ENCODE measurements at places on chromosomes 16 and 17. TPM values are rescaled to one million over a fixed set of nuclear protein-coding genes. Genes with fewer than 3 reads are reported as not detected.

The KRT13 gene
- polyA plus RNA-seq = 75.9 TPM

The ALDH3A1 gene
- polyA plus RNA-seq = 2.2 TPM

The CMTM3 gene
- 55.4 TPM for polyA plus RNA-seq

The LGALS9B gene
- 0.09 TPM for polyA plus RNA-seq

The ANKRD40CL gene
- polyA plus RNA-seq = 0.05 TPM

DNA sequence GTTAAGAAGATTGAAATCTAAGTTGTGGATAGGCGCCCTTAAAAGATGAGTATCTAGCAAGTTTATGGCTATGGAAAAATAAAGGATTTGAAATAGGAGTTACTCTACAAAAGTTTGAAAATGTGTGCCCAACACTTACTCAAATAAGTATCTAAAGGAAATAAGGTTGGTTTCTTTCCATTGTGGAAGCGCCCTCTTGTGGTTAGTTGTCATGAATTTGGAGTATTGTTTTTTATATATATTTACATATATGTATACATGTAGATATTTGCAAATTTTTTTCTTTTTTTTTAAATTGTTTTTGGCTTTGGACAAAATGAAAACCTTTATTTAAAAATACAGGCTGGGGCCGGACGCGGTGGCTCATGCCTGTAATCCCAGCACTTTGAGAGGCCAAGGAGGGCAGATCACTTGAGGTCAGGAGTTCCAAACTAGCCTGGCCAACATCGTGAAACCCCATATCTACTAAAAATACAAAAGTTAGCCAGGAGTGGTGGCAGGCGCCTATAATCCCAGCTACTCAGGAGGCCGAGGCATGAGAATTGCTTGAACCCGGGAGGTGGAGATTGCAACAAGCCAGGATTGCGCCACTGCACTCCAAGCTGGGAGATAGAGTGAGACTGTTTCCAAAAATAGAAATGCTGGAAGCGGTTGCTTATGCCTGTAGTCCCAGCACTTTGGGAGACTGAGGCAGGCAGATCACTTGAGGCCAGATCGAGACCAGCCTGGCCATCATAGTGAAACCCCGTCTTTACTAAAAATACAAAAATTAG lies 24.0 kb upstream of the VPS4A start:
- no peak overlapping the region for H3K27ac ChIP-seq
- peaks cover 19% of the 10 kb centered on the region for H3K36me3 ChIP-seq
- no peaks in the 10 kb centered on the region for H3K27me3 ChIP-seq
- H3K4me3 ChIP-seq = no peak overlapping the region
- DNase-seq = peak; percentile 65
- no peaks in the 10 kb centered on the region for H3K4me1 ChIP-seq

DNA sequence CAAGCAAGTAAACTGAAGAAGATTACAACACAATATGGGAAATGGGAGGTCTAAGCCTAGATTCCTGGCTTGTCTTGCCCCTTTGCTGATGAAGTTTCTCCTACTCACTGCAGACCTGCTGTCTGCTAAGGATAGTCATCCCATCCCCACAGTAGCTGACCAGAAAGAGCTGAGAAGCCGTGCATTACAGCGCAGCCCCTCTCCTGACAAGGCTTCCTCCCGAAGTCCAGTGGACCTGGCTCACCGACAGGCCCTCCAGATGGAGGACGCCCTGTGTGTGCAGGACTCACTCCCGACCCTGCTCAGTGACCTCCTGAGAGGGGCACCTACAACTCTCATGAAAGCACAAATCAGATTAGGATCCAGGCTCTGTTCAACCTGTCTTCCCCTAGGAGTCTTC lies 35.4 kb downstream of the KIAA0753 start:
- H3K36me3 ChIP-seq = peaks cover 52% of the 10 kb centered on the region
- no peak overlapping the region for H3K27ac ChIP-seq
- no peaks in the 10 kb centered on the region for H3K4me1 ChIP-seq
- H3K27me3 ChIP-seq = no peaks in the 10 kb centered on the region
- no peak overlapping the region for H3K4me3 ChIP-seq

- DNase-seq = no peak
- H3K4me3 ChIP-seq = no peak overlapping the region
- H3K36me3 ChIP-seq = no peaks in the 10 kb centered on the region
- no peaks in the 10 kb centered on the region for H3K27me3 ChIP-seq
Measured at GRCh38 chr16:55487048-55487803, 8.2 kb downstream of the MMP2 start.

DNA sequence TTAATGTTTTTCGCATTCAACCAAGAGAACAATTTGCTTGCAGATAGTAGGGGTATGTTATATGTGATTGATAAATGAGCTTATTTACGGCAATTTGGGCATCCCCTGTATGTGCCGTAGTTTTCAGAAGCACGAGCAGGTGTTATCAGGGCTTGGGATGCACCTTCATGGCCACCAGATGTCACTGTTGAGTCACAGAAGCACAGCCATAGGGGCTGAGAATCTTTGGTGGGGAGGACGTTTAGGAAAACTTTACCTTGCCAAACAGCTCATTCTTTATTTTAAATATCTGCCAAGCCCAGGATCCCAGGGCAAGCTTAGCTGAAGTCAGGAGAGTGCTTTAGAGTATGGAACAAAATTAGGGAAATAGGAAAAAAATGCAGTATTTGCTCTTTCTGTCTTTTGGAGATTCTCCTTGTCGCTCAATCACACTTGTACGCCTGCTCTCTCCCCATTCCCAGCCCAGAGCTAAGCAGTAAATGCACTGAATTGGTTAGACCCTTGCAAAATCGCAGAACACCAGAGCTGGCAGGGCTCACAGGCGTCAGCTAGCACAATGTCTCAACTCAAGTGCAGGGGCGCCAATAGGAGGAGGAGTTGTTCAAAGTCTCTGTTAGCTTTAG lies 93.6 kb upstream of the MPHOSPH6 start:
- H3K4me1 ChIP-seq = no peaks in the 10 kb centered on the region
- no peaks in the 10 kb centered on the region for H3K36me3 ChIP-seq
- peaks cover 3% of the 10 kb centered on the region for H3K27me3 ChIP-seq
- no peak overlapping the region for H3K27ac ChIP-seq
- no peak overlapping the region for H3K4me3 ChIP-seq
- DNase-seq = peak; percentile 59

GRCh38 chr17:55705847-55706246 lies 16.8 kb downstream of the TMEM100 start:
- DNase-seq = no peak
- H3K36me3 ChIP-seq = no peaks in the 10 kb centered on the region
- no peak overlapping the region for H3K4me3 ChIP-seq

GRCh38 chr16:88069397-88070168 lies 118.3 kb downstream of the BANP start:
- H3K27me3 ChIP-seq = no peaks in the 10 kb centered on the region
- peaks cover 8% of the 10 kb centered on the region for H3K4me1 ChIP-seq
- H3K36me3 ChIP-seq = peaks cover 85% of the 10 kb centered on the region

GRCh38 chr16:66720766-66721165 lies 24.2 kb upstream of the CMTM4 start:
- no peaks in the 10 kb centered on the region for H3K27me3 ChIP-seq
- H3K4me3 ChIP-seq = no peak overlapping the region
- no peak for DNase-seq
- no peaks in the 10 kb centered on the region for H3K4me1 ChIP-seq
- H3K36me3 ChIP-seq = peaks cover 32% of the 10 kb centered on the region

GRCh38 chr17:4850246-4850645 lies 17.1 kb downstream of the MINK1 start:
- H3K4me1 ChIP-seq = no peaks in the 10 kb centered on the region
- H3K4me3 ChIP-seq = no peak overlapping the region
- H3K36me3 ChIP-seq = no peaks in the 10 kb centered on the region

DNA sequence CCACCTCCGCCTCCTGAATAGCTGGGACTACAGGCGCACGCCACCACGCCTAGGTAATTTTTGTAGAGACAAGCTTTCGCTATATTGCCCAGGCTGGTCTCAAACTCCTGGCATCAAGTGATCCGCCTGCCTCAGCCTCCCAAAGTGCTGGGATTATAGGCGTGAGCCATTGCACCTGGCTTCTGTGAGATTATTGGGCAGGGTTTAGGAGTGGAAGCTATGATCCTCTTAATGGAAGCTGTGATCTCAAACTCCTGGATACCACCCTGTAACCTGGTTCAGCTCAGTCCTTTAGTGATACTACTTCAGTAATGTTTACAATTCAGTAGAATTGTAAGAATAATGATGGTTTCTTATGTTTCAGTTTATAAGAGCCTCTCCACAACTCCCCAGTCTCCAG lies 14.1 kb downstream of the NFE2L1 start:
- no peak overlapping the region for H3K4me3 ChIP-seq
- H3K27ac ChIP-seq = no peak overlapping the region
- no peaks in the 10 kb centered on the region for H3K27me3 ChIP-seq

DNA sequence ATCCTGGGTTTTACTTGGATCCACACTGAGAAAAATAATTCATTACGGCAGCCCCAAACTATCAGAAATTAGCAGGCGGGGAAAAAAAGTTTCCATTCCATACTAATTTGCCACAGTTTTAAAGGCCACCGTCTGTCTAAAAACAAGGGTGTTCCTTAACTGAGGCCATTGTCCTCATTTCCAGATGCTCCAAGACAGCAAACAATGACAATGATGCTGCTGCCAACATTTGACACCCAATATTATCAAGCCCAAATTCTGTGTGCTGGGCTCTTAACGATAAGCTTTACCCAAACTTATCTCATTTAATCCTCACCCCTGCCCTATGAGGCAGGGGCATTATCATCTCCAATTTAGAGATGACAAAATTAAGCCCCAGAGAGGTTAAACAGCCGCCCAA lies 26.3 kb downstream of the CUEDC1 start:
- no peaks in the 10 kb centered on the region for H3K36me3 ChIP-seq
- no peaks in the 10 kb centered on the region for H3K27me3 ChIP-seq
- H3K27ac ChIP-seq = no peak overlapping the region
- H3K4me1 ChIP-seq = no peaks in the 10 kb centered on the region

- no peak overlapping the region for H3K27ac ChIP-seq
- no peaks in the 10 kb centered on the region for H3K27me3 ChIP-seq
- H3K4me3 ChIP-seq = no peak overlapping the region
- no peaks in the 10 kb centered on the region for H3K36me3 ChIP-seq
- no peaks in the 10 kb centered on the region for H3K4me1 ChIP-seq
Measured at GRCh38 chr17:69810326-69810965, 264.6 kb upstream of the KCNJ16 start.
